Camera-type eye (tissue), 1 donor: ENCODE measurements at places on chromosomes 5 and 9. TPM values are rescaled to one million over a fixed set of nuclear protein-coding genes. Genes with fewer than 3 reads are reported as not detected.

The SYNPO gene
- 10.1 TPM for total RNA-seq

The NNT gene
- total RNA-seq: 112 TPM

The ADAMTSL2 gene
- total RNA-seq: 4.3 TPM

The PCSK1 gene
- 2.5 TPM for total RNA-seq

The CDKN2A gene
- total RNA-seq: 0.82 TPM

The SPATA31E1 gene
- not detected for total RNA-seq
